Stomach (tissue), 19 donors: ENCODE measurements at places on chromosomes 16 and 17. TPM values are rescaled to one million over a fixed set of nuclear protein-coding genes. Genes with fewer than 3 reads are reported as not detected.

FBXW10 gene
- total RNA-seq: not detected

GRCh38 chr16:64751906-64752305, 370.0 kb downstream of the CDH11 start:
- no peak for DNase-seq
- H3K27me3 ChIP-seq: no peaks in the 10 kb centered on the region
- H3K4me1 ChIP-seq: no peaks in the 10 kb centered on the region
- no peaks in the 10 kb centered on the region for H3K36me3 ChIP-seq
- H3K4me3 ChIP-seq: no peak overlapping the region
- no peak overlapping the region for H3K27ac ChIP-seq

DNA sequence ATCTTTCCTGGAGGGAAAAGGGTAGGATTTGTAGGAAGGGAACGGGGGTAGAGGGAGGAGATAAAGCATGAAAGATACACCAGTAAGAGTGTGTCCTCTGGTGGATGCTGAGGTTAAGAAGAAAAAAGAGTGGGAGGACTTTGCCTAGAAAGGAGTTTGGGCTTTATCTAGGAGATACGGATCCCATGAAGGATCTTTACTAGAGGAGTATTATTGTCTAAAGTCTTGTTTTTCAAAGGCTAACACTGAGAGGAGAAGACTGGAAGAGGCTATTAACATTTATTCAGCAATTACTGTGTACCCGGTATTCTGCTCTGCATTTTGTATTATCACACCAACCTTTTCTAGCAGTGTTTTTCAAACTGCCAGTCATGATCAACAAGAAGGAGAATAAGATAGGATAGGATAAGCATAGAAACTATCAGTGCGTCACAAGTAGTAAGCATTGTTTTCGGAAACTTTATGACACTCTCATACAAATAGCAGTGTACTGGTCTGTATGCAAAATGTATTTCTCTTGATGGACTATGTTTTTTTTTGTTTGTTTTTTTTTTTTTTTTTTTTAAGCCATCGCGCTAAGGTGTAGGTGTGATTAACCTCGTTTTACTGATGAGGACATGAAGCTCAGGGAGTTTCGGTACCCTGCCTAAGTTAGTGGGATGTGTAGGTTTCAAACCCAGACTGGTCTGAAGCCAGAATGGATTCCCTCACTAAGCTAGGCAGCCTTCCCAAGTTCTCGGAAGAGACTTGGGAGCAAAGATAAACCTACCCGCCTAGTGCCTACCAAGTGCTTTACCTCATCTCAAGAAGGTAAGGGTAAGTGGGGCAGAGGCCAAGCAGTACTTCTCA, 1.3 kb upstream of the SP2 start:
- H3K27me3 ChIP-seq: no peaks in the 10 kb centered on the region
- peak overlapping the region; percentile 100 for H3K27ac ChIP-seq
- H3K4me3 ChIP-seq: peak overlapping the region; percentile 64
- H3K4me1 ChIP-seq: peaks cover 10% of the 10 kb centered on the region
- peaks cover 6% of the 10 kb centered on the region for H3K36me3 ChIP-seq

DNA sequence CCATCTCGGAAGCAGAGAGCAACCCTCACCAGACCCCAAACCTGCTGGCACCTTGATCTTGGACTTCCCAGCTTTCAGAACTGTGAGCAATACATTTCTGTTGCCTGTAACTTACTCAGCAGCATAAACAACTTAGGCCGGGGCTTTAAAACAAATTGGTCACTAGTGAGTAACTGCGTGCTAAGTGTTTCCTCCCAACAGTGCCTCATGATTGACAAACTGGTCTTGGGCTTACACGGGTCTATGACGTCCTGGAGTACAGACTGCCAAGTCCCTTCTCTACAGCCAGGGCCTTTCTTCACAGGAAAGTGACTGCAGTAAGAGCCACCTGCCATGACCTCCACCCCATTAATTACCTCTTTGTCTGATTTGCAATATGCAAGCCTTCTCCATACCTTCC, 136.7 kb downstream of the XYLT1 start:
- no peaks in the 10 kb centered on the region for H3K27me3 ChIP-seq
- no peak overlapping the region for H3K4me3 ChIP-seq
- no peaks in the 10 kb centered on the region for H3K36me3 ChIP-seq
- peak; percentile 59 for DNase-seq

NOXO1 gene
- total RNA-seq: not detected

GRCh38 chr17:63275318-63275970, 170.7 kb downstream of the CYB561 start:
- no peak for DNase-seq
- H3K4me3 ChIP-seq: no peak overlapping the region
- H3K27me3 ChIP-seq: no peaks in the 10 kb centered on the region
- H3K27ac ChIP-seq: no peak overlapping the region
- H3K36me3 ChIP-seq: no peaks in the 10 kb centered on the region

GRCh38 chr16:18936727-18937340, 10.6 kb upstream of the SMG1 start:
- peaks cover 6% of the 10 kb centered on the region for H3K4me1 ChIP-seq
- DNase-seq: no peak
- H3K27me3 ChIP-seq: no peaks in the 10 kb centered on the region
- no peak overlapping the region for H3K4me3 ChIP-seq

DNA sequence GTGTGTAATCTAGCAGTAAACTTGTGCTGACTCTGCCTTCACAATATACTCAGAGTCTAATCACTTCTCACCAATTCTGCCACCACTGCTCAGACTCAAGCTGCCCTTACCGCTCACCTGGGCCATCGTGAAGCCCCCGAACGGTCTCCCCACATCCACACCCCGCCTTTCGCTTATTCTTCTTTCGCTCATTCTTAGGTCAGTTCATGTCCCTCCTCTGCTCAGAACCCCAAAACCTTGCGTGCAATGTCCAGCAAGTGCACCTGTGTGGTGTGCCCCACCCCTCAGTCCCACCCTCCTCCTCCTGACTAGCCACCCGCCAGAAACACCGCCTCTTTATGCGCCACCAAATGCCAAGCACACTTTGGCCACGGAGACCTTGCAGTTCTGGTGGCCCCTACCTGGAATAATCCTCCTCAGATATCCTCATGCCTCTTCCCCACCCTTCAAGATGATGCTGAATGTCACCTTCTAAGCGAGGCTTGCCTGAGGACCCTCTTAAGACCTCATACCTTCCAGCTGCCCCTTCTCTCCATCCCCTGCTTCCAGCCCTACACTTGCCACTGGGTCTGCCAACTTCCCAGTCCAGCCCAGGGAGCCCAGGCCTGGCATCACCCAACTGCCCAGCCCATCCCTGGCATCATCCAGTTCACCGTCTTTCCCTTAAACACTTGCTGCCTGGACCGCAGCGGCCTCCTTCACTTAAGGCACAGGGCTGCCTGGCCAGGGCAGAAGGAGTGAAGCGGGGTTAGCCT, 34.3 kb upstream of the RBFOX3 start:
- no peak for DNase-seq
- H3K27me3 ChIP-seq: peaks cover 20% of the 10 kb centered on the region
- no peaks in the 10 kb centered on the region for H3K4me1 ChIP-seq

- no peak overlapping the region for H3K27ac ChIP-seq
- no peak for DNase-seq
- no peaks in the 10 kb centered on the region for H3K4me1 ChIP-seq
- no peak overlapping the region for H3K4me3 ChIP-seq
Measured at GRCh38 chr16:73192232-73192894, 144.4 kb upstream of the ZFHX3 start.

DNA sequence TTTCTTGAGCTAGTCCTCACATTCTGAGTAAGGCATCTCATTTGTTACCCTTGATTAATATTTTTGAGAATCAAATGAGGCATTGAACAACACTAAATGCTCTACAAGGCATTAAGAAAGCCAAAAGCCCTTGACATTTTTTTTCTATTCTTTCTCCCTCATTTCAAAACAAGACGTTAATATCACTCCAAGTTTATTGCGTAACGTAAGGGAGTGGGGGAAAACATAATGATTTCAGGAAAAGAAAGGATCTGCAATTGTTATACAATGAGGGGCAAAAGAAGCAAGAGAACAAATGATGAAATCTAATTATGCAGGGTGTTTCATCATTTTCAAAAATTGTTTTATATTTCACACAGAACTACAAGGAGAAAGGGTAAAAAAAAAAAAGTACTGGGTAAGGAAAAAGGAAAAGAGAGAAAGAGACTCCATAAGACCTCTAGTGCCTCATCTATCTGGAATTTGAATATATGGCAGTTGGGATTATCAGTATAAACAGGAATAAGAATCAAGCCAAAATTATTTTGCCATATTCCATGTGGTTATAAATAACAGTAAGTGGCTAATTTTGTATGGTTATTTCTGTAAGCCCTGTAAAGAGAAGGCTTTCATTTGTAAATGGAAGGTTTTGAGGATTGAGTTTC, 163.0 kb downstream of the ABCA8 start:
- no peaks in the 10 kb centered on the region for H3K36me3 ChIP-seq
- peak; percentile 41 for DNase-seq
- peaks cover 37% of the 10 kb centered on the region for H3K4me1 ChIP-seq
- no peaks in the 10 kb centered on the region for H3K27me3 ChIP-seq
- no peak overlapping the region for H3K27ac ChIP-seq

GRCh38 chr16:87306516-87306915, 10.7 kb downstream of the C16orf95 start:
- H3K27me3 ChIP-seq: peaks cover 3% of the 10 kb centered on the region
- no peak for DNase-seq
- H3K27ac ChIP-seq: no peak overlapping the region
- H3K4me3 ChIP-seq: no peak overlapping the region

GRCh38 chr17:56866496-56866895, 32.5 kb downstream of the DGKE start:
- no peaks in the 10 kb centered on the region for H3K27me3 ChIP-seq
- no peaks in the 10 kb centered on the region for H3K4me1 ChIP-seq
- peaks cover 28% of the 10 kb centered on the region for H3K36me3 ChIP-seq
- no peak overlapping the region for H3K4me3 ChIP-seq

- no peak overlapping the region for H3K4me3 ChIP-seq
- no peaks in the 10 kb centered on the region for H3K27me3 ChIP-seq
- no peak overlapping the region for H3K27ac ChIP-seq
- peaks cover 15% of the 10 kb centered on the region for H3K36me3 ChIP-seq
- H3K4me1 ChIP-seq: peaks cover 75% of the 10 kb centered on the region
- DNase-seq: peak; percentile 79
Measured at GRCh38 chr17:45230787-45231480, 9.2 kb downstream of the FMNL1 start.

GRCh38 chr17:44335968-44336367, 9.1 kb upstream of the GRN start:
- no peak overlapping the region for H3K27ac ChIP-seq
- H3K27me3 ChIP-seq: no peaks in the 10 kb centered on the region
- H3K4me3 ChIP-seq: no peak overlapping the region
- H3K4me1 ChIP-seq: no peaks in the 10 kb centered on the region
- H3K36me3 ChIP-seq: no peaks in the 10 kb centered on the region

DNA sequence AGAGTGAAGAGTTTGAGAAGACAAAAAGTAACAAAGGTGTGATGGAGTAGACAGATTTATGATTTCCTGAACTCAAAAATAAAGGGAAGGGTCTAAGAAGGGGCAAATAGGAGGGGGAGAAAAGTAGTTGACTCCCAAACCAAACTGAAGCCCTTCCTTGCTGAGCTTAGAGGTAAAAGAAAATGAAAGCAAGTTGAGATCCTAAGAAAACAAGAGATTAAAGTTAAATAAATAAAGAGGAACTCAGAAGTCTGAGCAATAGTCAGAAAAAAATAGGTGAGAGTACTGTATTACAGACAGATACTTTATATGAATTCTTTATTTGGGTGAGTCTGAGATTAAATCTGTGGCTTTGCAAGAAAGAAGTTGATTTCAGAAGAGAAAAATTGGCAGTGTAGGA, 3.3 kb upstream of the PSMD12 start:
- no peak overlapping the region for H3K27ac ChIP-seq
- H3K4me1 ChIP-seq: peaks cover 13% of the 10 kb centered on the region
- no peaks in the 10 kb centered on the region for H3K36me3 ChIP-seq
- H3K27me3 ChIP-seq: no peaks in the 10 kb centered on the region
- no peak overlapping the region for H3K4me3 ChIP-seq

DNA sequence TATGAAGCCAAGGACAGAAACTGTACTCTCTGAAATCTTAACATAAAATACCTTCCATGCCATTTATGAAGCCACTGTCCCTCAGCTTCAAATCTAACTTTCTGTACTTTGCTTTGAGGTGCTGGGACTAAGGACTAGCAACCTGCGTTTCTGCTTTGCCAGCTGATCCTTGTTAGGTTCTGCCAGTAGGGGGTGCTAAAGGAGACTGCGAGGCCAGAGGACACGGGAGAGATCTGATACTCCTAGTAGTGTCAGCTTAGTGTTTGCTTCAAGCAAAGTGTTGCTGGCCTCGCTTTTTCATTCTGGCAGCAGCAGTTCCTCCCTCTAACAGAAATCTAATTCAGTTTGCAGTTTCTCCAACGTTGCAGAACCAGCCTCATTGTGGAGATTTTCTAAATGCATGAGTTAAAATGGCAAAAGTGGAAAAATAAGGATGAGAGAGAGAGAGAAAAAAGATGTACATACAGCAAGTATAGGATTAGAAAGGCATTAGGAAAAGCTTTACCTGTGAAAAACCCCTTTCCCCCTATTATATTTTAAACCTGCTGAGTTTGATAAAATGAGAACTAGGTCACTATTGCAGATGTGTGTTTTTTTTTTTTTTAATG, 297.5 kb downstream of the CA10 start:
- DNase-seq: no peak
- no peak overlapping the region for H3K4me3 ChIP-seq
- no peaks in the 10 kb centered on the region for H3K4me1 ChIP-seq
- H3K27me3 ChIP-seq: peaks cover 5% of the 10 kb centered on the region
- no peak overlapping the region for H3K27ac ChIP-seq
- H3K36me3 ChIP-seq: no peaks in the 10 kb centered on the region

- no peaks in the 10 kb centered on the region for H3K27me3 ChIP-seq
- no peak overlapping the region for H3K4me3 ChIP-seq
- H3K27ac ChIP-seq: no peak overlapping the region
- H3K36me3 ChIP-seq: no peaks in the 10 kb centered on the region
- no peak for DNase-seq
- H3K4me1 ChIP-seq: no peaks in the 10 kb centered on the region
Measured at GRCh38 chr16:46711106-46712058, 21.9 kb downstream of the ORC6 start.

TBC1D3I gene
- total RNA-seq: not detected

ATP2A3 gene
- total RNA-seq: 212 TPM

PRDM7 gene
- total RNA-seq: not detected

PRSS27 gene
- not detected for total RNA-seq

DNA sequence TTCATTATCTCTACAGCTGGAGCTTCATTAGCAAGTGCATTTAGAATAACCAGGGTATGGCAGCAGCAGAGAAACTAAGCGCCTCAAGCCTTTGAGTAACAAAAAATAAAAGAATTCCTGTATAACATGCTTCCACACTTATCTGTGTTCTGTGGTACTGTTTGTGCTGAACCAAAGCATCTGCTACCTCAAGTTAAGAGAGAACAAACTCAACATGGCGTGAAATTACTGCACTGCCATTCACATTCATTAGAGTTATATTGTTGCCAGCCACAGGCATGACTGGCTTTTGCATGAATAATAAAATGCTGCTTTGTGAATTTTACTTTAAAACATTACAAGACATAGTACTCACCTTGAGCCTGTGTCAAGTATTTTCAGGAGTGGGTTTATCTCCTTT, 76.6 kb downstream of the NLK start:
- H3K4me3 ChIP-seq: no peak overlapping the region
- H3K27me3 ChIP-seq: no peaks in the 10 kb centered on the region
- H3K36me3 ChIP-seq: no peaks in the 10 kb centered on the region
- H3K4me1 ChIP-seq: peaks cover 27% of the 10 kb centered on the region
- DNase-seq: no peak
- no peak overlapping the region for H3K27ac ChIP-seq

- peaks cover 100% of the 10 kb centered on the region for H3K36me3 ChIP-seq
- H3K4me1 ChIP-seq: peaks cover 13% of the 10 kb centered on the region
- H3K27me3 ChIP-seq: no peaks in the 10 kb centered on the region
- H3K4me3 ChIP-seq: no peak overlapping the region
- DNase-seq: no peak
Measured at GRCh38 chr17:28693869-28694268, 17.8 kb downstream of the PROCA1 start.
